B cell (primary cell): ENCODE measurements at places on chromosomes 13 and 19. TPM values are rescaled to one million over a fixed set of nuclear protein-coding genes. Genes with fewer than 3 reads are reported as not detected.

DNA sequence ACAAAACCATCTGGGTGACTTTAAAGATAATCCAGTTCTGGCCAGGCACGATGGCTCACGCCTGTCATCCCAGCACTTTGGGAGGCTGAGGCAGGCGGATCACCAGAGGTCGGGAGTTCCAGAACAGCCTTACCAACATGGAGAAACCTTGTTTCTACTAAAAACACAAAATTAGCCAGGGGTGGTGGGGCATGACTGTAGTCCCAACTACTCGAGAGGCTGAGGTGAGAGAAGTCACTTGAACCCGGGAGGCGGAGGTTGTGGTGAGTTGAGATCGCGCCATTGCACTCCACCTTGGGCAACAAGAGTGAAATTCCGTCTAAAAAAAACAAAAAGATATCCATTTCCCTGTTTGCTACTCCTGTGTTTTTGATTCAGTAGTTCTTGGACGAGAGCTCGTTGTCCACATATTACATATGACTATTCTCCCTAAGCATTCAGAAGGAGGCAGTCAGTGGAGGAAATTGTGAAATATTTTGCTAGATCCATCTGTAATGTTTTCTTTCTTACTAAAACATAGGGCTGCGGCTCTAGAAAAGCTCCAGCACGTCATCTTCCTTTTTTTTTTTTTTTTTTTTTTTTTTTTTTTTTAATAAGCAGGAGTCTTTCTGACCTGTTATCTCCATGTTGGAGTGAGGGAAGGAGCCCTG, 33.6 kb downstream of the ZNF701 start:
- H3K36me3 ChIP-seq: peaks cover 4% of the 10 kb centered on the region
- no peak overlapping the region for H3K27ac ChIP-seq
- H3K4me1 ChIP-seq: peaks cover 11% of the 10 kb centered on the region
- DNase-seq: no peak
- H3K4me3 ChIP-seq: no peak overlapping the region

DNA sequence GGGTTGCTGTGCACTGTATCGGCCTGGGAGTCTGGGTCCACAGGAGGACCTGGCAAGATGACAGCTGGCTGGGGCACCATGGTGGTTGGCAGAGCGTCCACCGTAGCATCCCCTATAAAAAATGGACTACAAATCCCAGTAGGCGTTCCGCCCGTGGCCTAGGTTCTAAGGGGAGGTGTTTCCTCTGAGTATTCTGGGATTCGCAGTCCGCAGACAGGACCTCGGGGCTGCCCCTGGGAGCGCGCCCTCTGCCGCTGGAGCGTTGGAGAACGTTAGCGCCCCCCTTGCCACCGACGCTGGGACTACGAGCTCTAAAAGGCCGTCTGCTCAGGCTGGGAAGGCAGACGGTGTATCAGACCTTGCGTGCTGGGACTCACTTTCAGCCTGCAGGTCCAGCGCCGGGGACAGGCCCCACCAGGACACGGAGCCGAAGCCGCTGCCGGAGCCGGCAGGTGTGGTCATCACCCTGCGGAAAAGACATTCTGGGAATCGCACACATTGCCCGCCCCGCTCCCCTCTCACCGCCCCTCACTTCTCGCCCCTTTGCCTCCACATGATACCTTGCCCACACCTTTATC, 372 bp downstream of the DNAAF3 start:
- peak; percentile 65 for DNase-seq
- H3K4me3 ChIP-seq: no peak overlapping the region
- H3K4me1 ChIP-seq: peaks cover 18% of the 10 kb centered on the region
- peaks cover 16% of the 10 kb centered on the region for H3K27me3 ChIP-seq
- H3K27ac ChIP-seq: no peak overlapping the region

- H3K27ac ChIP-seq: no peak overlapping the region
- no peaks in the 10 kb centered on the region for H3K36me3 ChIP-seq
These were observed 37.3 kb upstream of the PEPD start for GRCh38 chr19:33558856-33559255.

- DNase-seq: no peak
- no peaks in the 10 kb centered on the region for H3K27me3 ChIP-seq
- no peaks in the 10 kb centered on the region for H3K36me3 ChIP-seq
- H3K4me3 ChIP-seq: no peak overlapping the region
These were observed 922 bp upstream of the ERVK3-1 start for GRCh38 chr19:58304255-58304654.

DNA sequence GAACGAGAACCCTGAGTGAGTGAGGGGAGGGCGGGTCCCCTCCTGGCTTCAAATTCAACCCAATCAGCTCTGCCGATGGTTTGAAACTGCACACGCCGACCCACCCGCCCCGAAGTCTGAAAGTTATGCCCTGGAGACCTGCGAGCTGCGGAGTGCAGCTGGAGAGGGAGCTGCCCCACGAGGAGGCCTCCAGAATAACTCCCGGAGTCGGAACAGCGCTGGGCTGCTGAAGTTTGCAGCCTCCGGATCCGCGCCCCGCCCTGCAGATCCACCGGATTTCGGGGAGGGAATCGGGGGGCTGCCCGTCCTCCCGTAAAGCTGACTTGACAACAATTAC, 7.0 kb downstream of the POU4F1 start:
- H3K4me1 ChIP-seq: peaks cover 57% of the 10 kb centered on the region
- H3K36me3 ChIP-seq: no peaks in the 10 kb centered on the region
- H3K27me3 ChIP-seq: peaks cover 94% of the 10 kb centered on the region
- peak; percentile 48 for DNase-seq

GRCh38 chr13:65292488-65292901, 1937.6 kb downstream of the PCDH9 start:
- no peak overlapping the region for H3K4me3 ChIP-seq
- H3K27ac ChIP-seq: no peak overlapping the region
- no peaks in the 10 kb centered on the region for H3K36me3 ChIP-seq
- H3K4me1 ChIP-seq: no peaks in the 10 kb centered on the region
- H3K27me3 ChIP-seq: no peaks in the 10 kb centered on the region
- no peak for DNase-seq

DNA sequence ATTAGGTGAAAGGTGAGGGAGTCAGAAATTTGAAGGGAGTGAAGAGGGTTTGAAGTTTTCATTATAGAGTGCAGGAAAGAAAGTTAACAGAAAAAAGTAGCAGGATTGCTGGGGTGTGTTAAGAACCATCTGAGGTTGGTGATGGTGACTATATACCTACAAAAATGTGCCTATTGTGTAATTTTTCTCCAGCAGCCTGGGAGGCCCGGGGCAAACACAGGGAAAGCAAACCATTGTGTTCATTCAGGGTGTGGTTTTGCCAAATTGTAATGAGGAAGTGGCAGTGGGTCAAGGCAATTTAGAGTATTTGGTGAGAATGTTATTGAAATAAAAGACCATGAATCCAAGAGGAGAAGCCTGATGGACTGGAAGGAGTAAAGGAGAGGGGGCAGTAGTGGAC, 8.2 kb upstream of the SUCLA2 start:
- no peaks in the 10 kb centered on the region for H3K27me3 ChIP-seq
- H3K4me1 ChIP-seq: no peaks in the 10 kb centered on the region
- no peak overlapping the region for H3K4me3 ChIP-seq
- DNase-seq: no peak

- DNase-seq: no peak
- no peak overlapping the region for H3K4me3 ChIP-seq
- no peaks in the 10 kb centered on the region for H3K27me3 ChIP-seq
- no peak overlapping the region for H3K27ac ChIP-seq
These were observed 301.6 kb downstream of the TEX29 start for GRCh38 chr13:111622051-111622531.

DNA sequence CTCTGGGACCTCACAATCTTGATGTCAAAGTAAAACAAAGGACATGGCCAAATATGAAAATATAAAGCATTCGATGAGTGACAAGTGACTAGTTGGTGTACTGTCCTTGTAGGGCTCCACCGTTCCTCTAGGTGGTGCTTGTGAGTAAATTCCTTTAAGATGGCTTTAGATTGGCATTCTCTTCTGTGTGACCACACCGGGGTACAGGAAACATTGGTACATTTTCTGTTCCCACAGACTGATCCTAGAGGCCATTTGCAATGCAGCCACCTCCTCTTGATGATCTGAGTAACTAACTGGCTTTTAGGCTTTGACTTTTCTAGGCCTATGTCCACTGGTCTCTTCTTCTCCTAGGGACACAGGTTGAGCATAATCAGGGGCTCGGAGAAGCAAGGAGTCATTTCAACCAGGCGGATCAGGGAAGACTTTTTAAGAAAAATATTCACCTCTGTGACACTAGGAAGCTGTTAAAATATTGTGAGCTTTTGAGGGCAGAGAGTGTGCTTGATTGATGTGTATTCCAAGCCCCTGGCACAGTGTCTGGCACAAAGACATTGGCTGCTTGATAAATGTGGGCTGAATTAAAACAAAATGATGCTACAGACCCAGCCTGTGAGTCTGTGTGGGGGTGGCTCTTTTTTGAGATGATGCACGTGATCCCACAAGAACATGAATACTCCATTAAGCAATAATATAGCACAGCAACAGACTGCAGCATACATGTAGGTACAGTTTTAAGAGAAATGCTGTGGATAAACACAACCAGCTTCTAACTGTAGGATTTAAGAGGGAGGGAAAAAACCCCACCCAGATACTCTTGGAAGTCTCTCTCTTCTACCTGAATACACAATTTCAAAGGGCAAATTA, 21.0 kb downstream of the EPSTI1 start:
- H3K4me1 ChIP-seq: peaks cover 22% of the 10 kb centered on the region
- peaks cover 5% of the 10 kb centered on the region for H3K36me3 ChIP-seq
- peak; percentile 75 for DNase-seq
- no peak overlapping the region for H3K4me3 ChIP-seq
- H3K27ac ChIP-seq: peak overlapping the region; percentile 3

DNA sequence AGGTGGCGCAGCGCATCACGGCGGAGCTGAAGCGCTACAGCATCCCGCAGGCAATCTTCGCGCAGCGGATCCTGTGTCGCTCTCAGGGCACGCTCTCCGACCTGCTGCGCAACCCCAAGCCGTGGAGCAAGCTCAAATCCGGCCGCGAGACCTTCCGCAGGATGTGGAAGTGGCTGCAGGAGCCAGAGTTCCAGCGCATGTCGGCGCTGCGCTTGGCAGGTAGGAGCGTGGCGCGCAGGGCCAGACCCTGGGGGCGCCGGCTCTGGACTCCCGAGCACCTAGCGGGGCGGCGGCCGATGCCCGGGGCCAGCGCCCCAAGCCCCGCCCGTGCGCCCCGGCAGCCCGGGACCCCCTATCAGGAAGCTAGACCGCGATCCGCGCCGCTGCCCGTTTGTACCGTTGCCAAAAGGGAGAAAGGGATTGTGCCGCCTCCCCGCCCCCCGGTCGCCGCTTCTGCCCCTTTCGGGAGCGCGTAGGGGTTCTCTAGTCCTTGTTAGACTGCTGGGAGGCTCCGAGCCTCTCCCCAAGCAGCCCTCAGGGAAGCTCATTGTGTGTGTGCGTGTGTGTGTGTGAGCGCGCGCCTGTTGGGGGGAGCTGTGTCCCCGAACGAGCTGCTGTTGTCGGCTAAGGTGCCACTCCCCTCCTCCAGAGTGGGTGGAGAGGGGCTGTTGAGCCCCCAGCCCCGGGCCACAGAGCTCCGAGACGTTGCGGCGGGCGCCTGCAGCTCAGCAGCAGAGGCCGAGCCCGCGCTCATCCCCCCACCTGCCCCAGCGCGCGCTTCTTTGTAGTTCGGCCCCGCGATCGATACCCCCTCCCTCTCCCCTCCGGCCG, 1.5 kb downstream of the ONECUT3 start:
- DNase-seq: peak; percentile 57
- H3K36me3 ChIP-seq: no peaks in the 10 kb centered on the region
- H3K4me3 ChIP-seq: no peak overlapping the region
- no peak overlapping the region for H3K27ac ChIP-seq
- no peaks in the 10 kb centered on the region for H3K27me3 ChIP-seq

DNA sequence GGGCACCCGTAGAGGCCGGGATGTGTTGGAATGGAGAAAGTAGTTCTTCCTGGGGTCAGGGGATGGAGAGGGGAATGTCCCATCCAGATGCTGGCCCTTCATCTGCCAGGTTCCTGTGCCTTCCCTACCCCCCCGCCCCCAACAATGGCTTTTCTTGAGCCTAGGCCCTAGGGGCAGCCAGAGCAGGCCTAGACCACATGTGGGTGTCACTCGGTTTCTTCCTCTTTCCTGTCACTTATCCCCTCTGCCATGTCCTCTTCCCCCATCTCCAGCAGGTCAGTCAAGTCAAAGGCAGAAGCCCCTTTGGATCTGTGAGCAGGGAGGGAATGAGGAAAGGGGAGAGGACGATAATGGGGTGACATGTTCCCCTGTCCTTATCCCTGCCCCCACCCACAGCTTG, 36.4 kb downstream of the LYL1 start:
- H3K4me3 ChIP-seq: no peak overlapping the region
- H3K36me3 ChIP-seq: no peaks in the 10 kb centered on the region

GRCh38 chr13:40518481-40518882, 148.0 kb downstream of the FOXO1 start:
- no peak overlapping the region for H3K27ac ChIP-seq
- DNase-seq: no peak
- H3K27me3 ChIP-seq: no peaks in the 10 kb centered on the region
- no peak overlapping the region for H3K4me3 ChIP-seq
- H3K4me1 ChIP-seq: peaks cover 19% of the 10 kb centered on the region

DNA sequence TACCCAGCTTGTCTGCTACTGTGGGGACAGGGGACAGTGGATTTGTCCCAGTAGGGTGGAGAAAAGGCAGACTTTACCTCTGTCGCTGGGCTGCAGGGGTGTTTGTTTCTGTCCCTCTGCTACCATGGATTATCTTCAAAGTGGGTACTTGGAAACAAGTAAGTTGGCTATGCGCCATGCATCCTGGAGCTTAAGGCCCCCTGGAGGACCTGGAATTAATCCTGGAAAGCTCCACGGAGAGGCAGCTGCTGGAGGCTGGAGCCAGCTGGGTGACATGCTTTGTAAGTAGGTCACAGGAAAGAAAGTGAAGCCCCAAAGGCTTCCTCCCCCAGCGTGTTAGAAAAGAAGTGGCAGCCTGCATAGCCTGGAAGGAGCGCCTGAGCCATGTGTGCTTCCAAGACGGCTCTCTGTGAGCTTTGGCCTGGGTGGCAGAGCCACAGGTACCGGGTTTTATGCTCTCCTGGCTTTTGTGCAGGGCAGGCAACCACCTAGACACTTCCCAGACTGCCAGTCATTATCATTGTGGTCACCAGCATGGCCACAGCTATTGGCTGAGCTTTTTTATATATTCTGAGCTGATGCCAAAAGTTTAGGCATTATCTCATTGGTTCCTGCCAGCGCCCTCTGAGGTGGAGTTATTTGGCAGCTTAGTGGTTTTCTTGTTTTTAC, 9.5 kb downstream of the B3GLCT start:
- no peaks in the 10 kb centered on the region for H3K27me3 ChIP-seq
- H3K4me1 ChIP-seq: no peaks in the 10 kb centered on the region
- H3K27ac ChIP-seq: no peak overlapping the region
- DNase-seq: no peak
- H3K4me3 ChIP-seq: no peak overlapping the region
- no peaks in the 10 kb centered on the region for H3K36me3 ChIP-seq

- peaks cover 2% of the 10 kb centered on the region for H3K4me1 ChIP-seq
- DNase-seq: no peak
- no peak overlapping the region for H3K4me3 ChIP-seq
- no peak overlapping the region for H3K27ac ChIP-seq
- no peaks in the 10 kb centered on the region for H3K36me3 ChIP-seq
These were observed 12.0 kb downstream of the B3GNT8 start for GRCh38 chr19:41415154-41415571.

The CGB1 gene
- total RNA-seq: not detected in 2 replicates

The PSG5 gene
- not detected in 2 replicates for total RNA-seq

The SNRPA gene
- 90.7 and 92.0 TPM in 2 replicates for total RNA-seq

The NR2C2AP gene
- 27.1 and 29.3 TPM in 2 replicates for total RNA-seq

The NHLRC3 gene
- 38.8 and 41.9 TPM in 2 replicates for total RNA-seq

The FCER2 gene
- 16.3 and 17.1 TPM in 2 replicates for total RNA-seq

The CFAP97D2 gene
- 0.22 TPM in 1 of 2 replicates, not detected in the other for total RNA-seq

The OR2Z1 gene
- total RNA-seq: not detected in 2 replicates
